ENCODE measurements at places on chromosomes 3 and 15.

- no peak for DNase-seq
Measured at GRCh38 chr3:179265875-179266274, 15.0 kb upstream of the KCNMB3 start.

DNA sequence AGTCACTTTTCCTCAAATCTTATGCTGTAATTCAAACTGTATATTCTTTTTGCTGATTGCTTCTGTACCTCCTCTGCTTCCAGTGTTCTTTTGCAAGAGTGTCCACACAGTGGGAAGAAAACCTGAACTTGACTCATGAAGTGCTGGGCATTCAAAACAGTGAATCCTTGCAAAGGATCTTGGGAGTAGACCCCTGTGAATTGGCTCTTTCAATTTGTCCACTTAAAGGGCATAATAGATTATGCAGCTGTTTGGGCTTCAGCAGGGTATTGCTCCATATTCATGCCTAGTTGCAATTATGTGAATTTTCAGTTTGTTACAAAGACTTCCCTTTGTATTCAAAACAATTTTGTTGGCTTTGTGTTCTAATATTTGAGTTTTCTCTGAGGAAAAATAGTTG is 11.4 kb downstream of the ZFAND6 start:
- DNase-seq = no peak

- DNase-seq = no peak
Measured at GRCh38 chr3:127367593-127367992, 79.7 kb upstream of the PRR20G start.

- no peak for DNase-seq
Measured at GRCh38 chr3:133303430-133303829, 96.4 kb upstream of the BFSP2 start.

DNA sequence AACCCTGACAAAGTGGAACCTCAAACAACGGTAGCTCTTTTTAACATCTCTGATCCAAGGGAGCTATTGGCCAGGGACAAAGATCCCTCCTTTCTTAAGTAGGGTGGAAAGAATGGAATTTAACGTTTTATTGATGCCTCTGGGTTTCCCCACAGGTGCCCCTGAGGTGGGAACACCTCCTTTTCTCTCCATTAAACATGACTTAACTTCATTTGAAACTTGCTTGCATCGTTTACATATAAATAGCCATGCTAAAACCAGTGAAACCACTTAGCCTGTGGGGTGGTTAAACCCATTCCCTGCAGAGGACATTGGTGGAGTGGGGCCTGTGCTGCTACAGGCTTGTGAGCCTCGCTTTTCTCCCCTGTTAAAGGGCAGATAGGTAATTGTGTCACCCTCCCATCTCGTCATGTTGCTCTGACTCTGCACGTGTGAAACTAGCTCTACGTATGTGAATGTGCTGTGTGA is 9.7 kb downstream of the CGNL1 start:
- no peak for DNase-seq

GRCh38 chr3:52233968-52234367 is 5.0 kb downstream of the TWF2 start:
- DNase-seq = no peak
